ENCODE measurements at places on chromosomes 11 and 22. TPM values are rescaled to one million over a fixed set of nuclear protein-coding genes. Genes with fewer than 3 reads are reported as not detected.

GRCh38 chr11:68206211-68206610 lies 6.9 kb downstream of the KMT5B start:
- no peak overlapping the region for H3K27ac ChIP-seq
- 0 out of 2 replicates have a peak, but pooled peaks cover 3% of the 10 kb centered on the region for H3K36me3 ChIP-seq
- H3K27me3 ChIP-seq, result no peaks in the 10 kb centered on the region
- peaks cover 4% of the 10 kb centered on the region for H3K4me1 ChIP-seq
- no peak overlapping the region for H3K4me3 ChIP-seq

DNA sequence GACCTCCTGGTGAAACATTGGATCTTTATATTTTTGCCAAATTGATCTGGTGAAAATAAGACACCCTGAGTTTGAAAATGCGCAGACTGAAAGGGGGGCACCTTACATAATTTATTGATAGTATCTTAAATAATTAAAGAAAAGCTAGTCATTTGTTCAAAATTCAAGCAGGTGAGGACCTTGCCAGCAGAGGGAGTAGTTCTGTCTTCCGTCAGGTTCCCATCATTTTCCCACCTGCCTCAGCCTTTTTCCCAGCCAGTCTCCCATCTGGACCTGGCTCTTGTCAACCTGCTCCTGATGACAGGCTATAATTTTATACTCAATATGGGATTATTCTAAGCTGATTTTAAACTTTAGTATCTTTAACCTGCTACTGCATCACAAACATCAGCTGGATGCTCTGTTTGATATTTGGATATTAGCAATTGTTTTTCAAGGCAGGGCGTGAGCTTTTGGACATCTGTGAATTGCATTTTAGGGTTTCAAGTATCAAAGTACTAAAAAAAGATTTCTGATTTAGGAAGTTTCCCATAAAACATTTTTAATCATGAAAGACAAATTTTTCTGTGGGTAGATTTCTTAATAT lies 132.0 kb downstream of the ELP4 start:
- no peaks in the 10 kb centered on the region for H3K27me3 ChIP-seq
- no peak overlapping the region for H3K4me3 ChIP-seq
- H3K4me1 ChIP-seq, result no peaks in the 10 kb centered on the region
- H3K27ac ChIP-seq, result no peak overlapping the region
- DNase-seq, result peak; percentile 49

DNA sequence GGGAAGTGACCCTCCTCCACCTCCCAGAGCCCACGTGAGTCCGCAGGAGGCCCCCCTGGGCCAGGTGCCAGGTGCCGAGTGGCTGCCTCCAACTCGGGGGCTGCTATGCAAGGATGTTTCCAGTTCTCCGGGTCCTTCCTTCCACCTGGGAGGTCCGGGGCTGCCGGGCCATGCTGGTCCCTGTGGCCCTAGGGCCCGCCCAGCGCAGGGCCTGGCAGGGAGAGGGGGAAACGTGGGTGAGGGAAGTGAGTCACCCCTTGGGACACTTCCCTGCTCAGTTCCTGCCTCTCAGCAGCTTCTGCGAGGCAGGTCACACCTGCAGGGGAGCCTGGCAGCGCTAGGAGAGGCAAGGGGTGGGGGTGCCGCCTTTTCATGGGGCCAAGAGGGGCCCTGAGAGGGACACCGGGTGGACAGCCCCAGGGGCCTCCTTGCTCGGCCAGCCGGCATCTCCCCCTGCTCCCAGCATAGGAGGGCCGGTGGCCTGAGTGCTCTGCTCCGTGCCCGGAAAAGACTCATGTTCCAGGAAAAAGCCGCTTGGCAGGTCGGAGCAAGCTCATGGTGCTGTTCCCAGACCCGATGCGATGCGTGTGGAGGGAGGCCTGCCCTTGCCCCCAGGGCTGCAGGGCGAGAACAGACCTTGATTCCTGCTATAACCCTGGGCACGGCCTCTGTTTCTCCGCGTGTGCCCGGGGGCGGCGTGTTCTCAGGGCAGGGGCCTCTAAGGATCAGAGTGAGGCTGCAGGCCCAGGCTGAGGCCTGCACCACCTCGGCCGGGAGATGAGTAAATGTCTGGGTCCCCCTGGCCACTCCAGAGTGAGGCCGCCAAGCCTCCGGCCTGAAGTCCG lies 30.3 kb upstream of the WNT7B start:
- no peak overlapping the region for H3K4me3 ChIP-seq
- no peak overlapping the region for H3K27ac ChIP-seq
- H3K36me3 ChIP-seq, result no peaks in the 10 kb centered on the region

DNA sequence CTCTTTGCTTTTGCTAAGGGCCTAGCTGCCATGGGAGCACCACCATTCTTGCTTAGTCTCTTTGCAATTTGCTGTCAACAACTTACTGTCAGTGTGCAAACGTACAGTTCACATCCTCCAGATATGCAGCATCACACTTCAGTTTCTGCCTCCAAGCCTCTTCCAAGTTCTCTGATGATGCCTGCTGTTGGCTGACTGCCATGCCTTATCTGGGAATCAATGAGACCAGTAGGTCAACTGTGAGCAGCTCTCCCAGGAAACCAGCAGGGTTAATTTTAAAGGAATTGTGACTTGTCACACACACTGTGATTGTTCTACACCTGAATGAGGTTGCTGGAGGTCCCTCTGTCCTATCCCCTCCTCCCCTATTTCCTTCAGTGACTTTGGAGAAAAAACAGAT lies 56.0 kb downstream of the COPB1 start:
- no peaks in the 10 kb centered on the region for H3K4me1 ChIP-seq
- H3K4me3 ChIP-seq, result no peak overlapping the region
- no peak overlapping the region for H3K27ac ChIP-seq
- DNase-seq, result no peak
- no peaks in the 10 kb centered on the region for H3K27me3 ChIP-seq

DNA sequence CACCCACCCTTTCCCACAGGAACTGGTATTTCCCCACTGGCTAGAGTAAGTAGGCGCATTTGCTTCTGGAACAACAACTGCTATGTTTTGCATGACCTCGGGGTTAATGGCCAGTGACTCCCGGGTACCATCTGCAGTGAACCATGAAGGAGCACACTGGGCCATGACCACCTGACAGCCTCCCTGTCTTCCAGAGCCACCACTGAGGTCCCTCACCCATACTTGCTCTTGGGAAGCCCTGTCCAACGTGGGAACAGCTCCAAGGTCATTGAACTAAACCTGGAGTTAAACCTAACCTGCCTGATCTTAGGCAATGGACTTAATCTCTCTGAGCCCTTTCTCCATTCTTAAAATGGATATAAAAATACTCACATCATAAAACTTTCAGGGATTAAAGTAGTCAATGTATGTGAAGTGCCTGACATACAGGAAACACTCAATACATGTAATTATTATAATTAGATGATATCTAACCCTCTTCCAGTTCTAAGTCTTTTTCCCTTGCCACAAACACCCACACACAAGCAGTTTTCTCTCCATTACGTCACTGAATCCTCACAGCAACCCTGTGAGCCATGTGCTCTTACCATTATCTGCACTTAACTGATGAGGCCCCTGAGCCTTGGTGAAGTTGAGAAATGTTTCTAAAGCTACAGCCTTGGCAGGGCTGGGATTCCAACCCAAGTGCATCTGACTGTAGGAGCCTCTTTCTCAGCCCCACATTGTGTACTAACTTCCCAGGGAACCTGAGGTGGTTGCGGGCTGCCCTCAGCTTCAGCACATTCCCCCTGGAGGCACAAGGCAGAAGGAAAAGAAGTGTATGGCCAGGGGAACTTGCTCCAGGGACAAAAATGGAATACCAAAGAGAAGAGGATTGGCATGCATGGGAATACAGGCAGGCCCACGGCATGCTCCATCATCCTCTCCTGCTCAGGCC lies 74.5 kb upstream of the NCAM1 start:
- H3K27ac ChIP-seq, result no peak overlapping the region
- H3K36me3 ChIP-seq, result no peaks in the 10 kb centered on the region
- H3K4me3 ChIP-seq, result no peak overlapping the region

Gene CYP2D6
- total RNA-seq, result 2.3 TPM

DNA sequence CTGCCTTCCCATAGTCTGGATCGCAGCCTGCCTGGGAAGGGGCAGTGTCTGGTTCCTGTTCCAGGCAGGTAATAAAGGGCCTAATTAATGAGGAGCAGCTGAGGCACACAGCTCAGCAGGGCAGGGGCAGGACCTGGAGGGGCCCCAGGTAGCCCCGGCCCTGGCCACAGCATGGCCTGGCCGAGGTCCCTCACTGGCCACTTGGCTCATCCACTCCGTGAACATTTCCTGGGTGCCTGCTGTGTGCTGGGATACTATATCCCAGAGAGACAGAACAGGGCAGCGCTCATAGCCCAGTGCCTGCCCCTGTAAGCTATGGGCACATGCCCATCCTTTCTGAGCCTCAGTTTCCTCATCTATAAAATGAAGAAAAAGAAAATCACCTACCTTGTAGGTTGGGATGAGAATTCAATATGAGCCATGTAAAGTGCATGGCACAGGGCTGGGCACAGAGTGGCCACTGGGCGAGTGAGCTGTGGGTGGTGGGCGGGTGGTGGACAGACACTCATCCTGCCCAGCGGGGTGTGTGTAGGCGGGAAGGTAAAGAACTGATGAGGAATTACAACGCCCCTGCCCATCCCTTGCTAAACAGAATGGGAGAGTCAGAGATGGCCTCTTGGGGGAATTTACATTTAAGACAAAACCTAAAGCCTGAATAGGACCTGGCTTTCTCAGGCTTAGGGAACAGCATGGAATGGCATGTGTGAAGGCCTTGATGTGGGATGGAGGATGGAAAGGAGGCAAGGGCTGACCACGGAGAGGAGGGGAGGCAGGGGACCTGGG lies 9.2 kb downstream of the MYRF start:
- no peak overlapping the region for H3K4me3 ChIP-seq
- DNase-seq, result no peak
- no peaks in the 10 kb centered on the region for H3K36me3 ChIP-seq
- no peaks in the 10 kb centered on the region for H3K27me3 ChIP-seq
- H3K27ac ChIP-seq, result no peak overlapping the region
- H3K4me1 ChIP-seq, result no peaks in the 10 kb centered on the region

Gene POLA2
- total RNA-seq, result 37.7 TPM

DNA sequence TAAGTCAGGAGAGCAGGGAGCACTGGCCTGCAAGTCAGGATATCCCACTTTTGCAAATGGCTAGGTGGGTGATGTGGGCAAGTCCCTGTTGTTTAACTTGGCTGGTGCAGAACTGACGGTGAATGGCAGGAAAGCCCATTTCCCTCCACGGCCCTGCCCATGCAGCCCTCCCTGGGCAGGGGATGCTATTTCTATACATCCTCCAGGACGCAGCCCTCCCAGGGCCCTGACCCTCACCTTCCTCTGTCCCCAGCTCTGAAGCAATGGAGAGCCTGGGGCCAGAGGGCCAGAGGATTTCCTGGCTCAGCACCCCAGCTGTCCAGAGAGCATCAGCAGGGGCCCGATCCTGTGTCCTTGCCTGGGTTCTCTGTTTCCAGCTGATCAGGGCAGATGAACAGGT lies 91.3 kb downstream of the TSPAN18 start:
- no peaks in the 10 kb centered on the region for H3K27me3 ChIP-seq
- H3K27ac ChIP-seq, result no peak overlapping the region
- H3K36me3 ChIP-seq, result peaks cover 7% of the 10 kb centered on the region
- no peak for DNase-seq
- no peak overlapping the region for H3K4me3 ChIP-seq
- no peaks in the 10 kb centered on the region for H3K4me1 ChIP-seq

Gene NRGN
- total RNA-seq, result 7.0 TPM

- H3K27ac ChIP-seq, result no peak overlapping the region
- H3K4me1 ChIP-seq, result no peaks in the 10 kb centered on the region
- H3K4me3 ChIP-seq, result no peak overlapping the region
- no peaks in the 10 kb centered on the region for H3K27me3 ChIP-seq
- no peak for DNase-seq
Measured at GRCh38 chr22:46764779-46765485, 2.5 kb downstream of the TBC1D22A start.

GRCh38 chr11:134449713-134450112 lies 37.7 kb upstream of the B3GAT1 start:
- no peaks in the 10 kb centered on the region for H3K27me3 ChIP-seq
- no peak overlapping the region for H3K4me3 ChIP-seq
- H3K27ac ChIP-seq, result no peak overlapping the region

Gene RHOD
- 14.8 TPM for total RNA-seq

Gene OR8G5
- total RNA-seq, result not detected

- no peak overlapping the region for H3K4me3 ChIP-seq
- H3K36me3 ChIP-seq, result peaks cover 17% of the 10 kb centered on the region
- H3K27ac ChIP-seq, result no peak overlapping the region
Measured at GRCh38 chr11:3995949-3996554, 98.5 kb upstream of the RRM1 start.

- no peaks in the 10 kb centered on the region for H3K27me3 ChIP-seq
- peaks cover 6% of the 10 kb centered on the region for H3K36me3 ChIP-seq
- H3K4me3 ChIP-seq, result no peak overlapping the region
- DNase-seq, result no peak
Measured at GRCh38 chr11:103920449-103920848, 116.0 kb upstream of the DDI1 start.

Gene SMIM35
- total RNA-seq, result not detected

DNA sequence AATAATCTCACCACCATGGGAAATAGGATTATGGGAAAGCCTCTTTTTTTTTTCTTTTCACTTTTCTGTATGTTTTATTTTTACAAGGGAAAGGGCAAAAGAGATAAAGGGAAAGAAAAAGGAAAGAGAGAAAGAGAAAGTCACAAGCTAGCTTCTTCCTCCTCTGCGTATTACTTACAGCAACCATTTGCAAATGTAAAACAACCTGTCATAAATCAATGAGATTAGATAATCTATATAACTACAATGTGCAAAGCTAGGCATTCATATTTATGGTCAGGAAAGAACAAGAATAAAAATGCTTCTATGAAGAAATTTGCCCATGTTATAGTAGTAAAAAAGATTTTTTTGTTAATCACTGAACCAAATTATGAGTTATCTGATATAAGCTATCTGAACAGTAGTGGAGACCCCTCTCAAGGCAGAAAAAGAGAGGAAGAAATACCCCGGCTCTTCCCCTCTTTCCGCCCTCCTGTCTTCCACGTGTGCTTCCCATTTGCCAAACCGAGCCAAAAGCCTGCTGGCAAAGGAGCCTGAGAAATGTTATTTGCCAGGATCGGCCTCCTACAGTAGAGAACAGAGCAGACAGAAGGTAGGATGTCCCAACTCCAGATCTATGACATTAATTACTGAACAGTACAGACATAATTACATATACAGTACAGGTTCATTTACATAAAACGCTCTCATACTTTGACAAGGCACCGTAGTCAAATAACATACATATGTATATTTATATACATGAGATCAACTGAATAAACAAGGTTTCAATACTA lies 50.2 kb downstream of the ARHGAP32 start:
- H3K4me1 ChIP-seq, result peaks cover 3% of the 10 kb centered on the region
- no peak overlapping the region for H3K4me3 ChIP-seq
- no peak overlapping the region for H3K27ac ChIP-seq
- no peaks in the 10 kb centered on the region for H3K27me3 ChIP-seq

- H3K27me3 ChIP-seq, result no peaks in the 10 kb centered on the region
- H3K4me3 ChIP-seq, result no peak overlapping the region
- H3K27ac ChIP-seq, result no peak overlapping the region
- H3K4me1 ChIP-seq, result no peaks in the 10 kb centered on the region
- no peaks in the 10 kb centered on the region for H3K36me3 ChIP-seq
- DNase-seq, result no peak
Measured at GRCh38 chr11:29538339-29539036, 478.3 kb downstream of the KCNA4 start.

- no peak overlapping the region for H3K27ac ChIP-seq
- H3K4me3 ChIP-seq, result no peak overlapping the region
- DNase-seq, result peak; percentile 55
- no peaks in the 10 kb centered on the region for H3K36me3 ChIP-seq
- H3K27me3 ChIP-seq, result no peaks in the 10 kb centered on the region
- H3K4me1 ChIP-seq, result peaks cover 7% of the 10 kb centered on the region
Measured at GRCh38 chr22:48500471-48501230, 1327.0 kb downstream of the BRD1 start.

GRCh38 chr11:91591021-91591420 lies 633.6 kb upstream of the FAT3 start:
- no peaks in the 10 kb centered on the region for H3K4me1 ChIP-seq
- H3K36me3 ChIP-seq, result peaks cover 3% of the 10 kb centered on the region
- no peak for DNase-seq
- H3K4me3 ChIP-seq, result no peak overlapping the region
- no peak overlapping the region for H3K27ac ChIP-seq
